CD4-positive, alpha-beta T cell treated with Interleukin-6 at 100 ng/mL for 8 hours (primary cell): ENCODE measurements at places on chromosomes 1 and 21.

DNA sequence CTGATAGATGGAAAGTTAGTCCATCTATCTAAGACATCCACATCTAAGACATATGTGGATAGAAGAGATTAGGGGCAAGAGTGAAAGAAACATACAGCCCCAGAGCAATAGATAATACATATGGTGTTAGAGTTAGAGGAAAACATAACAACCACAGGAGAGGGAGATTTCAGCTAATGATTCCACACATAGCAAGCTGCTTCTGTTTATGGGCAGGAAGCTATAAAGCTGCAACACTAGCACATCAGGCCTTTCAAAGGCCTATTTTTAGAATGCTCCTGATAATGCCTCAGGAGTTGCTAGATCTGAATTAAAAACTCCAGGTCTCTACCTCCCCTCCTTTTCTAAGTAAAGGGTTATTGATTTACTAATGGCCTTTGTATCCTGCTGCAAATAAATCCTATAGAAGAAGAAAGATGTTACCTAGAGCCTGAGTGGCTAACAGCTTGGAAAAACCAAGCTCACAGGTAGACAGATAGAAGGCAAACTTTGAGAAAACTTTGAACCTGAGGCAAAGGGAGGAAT lies 36.1 kb downstream of the BRINP2 start:
- DNase-seq, result no peak

DNA sequence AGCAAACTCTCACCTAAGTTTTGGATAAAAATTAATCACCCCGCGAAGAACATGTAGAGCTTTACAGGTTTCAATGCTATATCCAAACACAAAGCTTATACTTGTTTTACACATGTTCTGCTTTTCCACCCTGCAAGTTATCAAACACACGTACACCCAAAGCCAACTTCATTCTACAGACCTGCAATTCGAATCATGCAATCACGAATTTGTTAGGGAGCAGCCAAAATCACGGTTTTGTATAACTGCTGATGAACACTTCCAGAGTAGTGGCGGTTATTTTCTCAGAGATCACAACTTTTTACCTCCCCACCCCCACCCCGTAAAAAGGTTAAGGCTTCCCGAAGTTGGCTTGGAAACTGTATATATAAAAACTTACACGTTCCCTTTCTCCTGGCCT lies 1.4 kb downstream of the HMGN1 start:
- no peak for DNase-seq

DNA sequence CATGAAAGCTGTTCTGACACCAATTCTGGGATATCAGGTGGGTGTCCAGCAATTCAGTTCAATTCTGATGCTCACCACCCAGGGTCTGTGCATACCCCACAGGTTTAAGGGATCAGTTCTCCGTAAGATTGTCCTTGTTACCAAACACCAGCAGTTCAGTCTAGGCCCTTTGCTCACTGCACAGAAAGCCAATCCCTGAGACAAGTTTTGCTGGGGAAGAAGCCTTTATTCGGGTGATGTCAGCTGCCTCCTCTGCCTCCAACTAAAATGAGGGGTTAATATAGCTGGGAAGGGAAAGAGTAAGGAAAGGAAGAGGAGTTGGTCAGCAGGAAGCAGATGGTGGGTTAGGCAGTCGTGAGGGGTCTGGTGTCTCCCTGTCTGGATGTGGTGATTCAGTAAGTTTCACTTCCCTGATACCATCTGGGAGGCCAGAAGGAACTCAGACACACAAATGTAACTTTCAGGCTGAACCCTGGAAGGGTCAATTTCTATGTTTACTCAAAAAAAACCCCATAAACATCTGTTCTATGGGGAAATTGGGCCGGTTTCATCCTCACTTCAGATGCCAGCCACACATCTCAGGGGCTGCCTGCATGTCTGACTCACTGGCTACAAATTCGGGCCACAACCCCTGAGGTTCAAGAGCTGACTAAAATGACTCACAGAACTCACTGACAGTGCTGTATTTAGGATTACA lies 83.3 kb upstream of the PGBD5 start:
- DNase-seq, result no peak

DNA sequence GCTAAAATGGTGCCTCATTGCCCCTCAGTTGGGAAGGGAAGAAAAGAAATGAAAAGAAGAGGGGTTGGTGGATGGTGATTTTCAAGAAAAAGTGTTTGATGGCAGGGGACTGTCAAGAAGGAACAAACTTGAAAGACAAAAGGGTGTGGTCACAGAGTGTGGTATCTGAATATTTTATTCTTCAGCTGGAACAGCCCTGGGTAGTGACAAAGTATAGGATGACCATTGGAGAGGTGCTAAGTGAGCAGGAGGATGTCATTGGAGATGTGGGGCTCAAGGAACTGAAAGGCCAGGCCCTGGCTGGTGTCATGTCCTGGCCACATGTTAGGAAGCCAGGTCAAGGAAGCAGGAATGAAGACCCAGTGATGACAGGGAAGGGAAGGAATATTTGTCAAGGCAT lies 71.0 kb upstream of the CD55 start:
- no peak for DNase-seq

DNA sequence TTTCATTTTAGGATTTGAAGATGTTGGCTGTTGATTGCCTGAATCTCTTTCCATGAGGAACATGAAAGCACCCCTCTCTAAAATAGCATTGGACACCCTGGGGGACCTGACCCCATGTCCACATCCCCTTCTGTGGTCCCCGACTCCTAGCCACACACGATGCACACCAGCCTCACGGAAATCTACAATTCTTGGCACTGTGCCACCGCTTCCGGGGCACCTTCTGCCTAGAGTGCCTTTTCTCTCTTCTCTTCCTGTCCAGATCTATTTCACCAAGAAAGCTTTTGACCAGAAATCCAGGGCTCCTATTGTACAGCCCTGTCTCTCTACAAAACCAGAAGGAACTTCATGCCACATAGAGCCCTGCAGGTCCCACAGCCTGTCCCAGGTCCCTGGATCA lies 50.3 kb downstream of the MYSM1 start:
- DNase-seq, result peak; percentile 16
